ENCODE measurements at places on chromosomes 6 and 20.
A peak's percentile ranks its signal among the peaks of the same experiment; 100 is the strongest.

GRCh38 chr20:55533632-55534031, 471.7 kb downstream of the CBLN4 start:
- no peak for DNase-seq

- no peak for DNase-seq
These were observed 24.5 kb downstream of the KIF3B start for GRCh38 chr20:32301719-32302506.

GRCh38 chr6:116205281-116205680, 48.6 kb downstream of the TSPYL4 start:
- DNase-seq = no peak

DNA sequence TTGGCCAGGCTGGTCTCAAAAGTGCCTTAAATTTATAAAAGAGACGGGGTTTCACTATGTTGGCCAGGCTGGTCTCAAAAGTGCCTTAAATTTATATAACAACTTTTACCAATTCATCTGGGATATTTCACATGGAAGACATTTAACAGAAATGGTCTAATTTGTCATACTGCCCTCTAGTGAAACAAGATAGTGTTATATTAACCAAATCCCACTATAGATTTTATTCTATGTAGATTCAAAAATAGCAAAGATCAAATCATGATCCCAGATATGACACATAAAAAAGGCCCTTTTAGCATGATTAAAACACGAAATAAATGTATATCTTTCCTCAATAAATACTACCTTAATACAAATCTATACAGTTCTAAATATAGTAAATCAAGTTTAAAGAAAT, 102.8 kb upstream of the TFAP2D start:
- no peak for DNase-seq

DNA sequence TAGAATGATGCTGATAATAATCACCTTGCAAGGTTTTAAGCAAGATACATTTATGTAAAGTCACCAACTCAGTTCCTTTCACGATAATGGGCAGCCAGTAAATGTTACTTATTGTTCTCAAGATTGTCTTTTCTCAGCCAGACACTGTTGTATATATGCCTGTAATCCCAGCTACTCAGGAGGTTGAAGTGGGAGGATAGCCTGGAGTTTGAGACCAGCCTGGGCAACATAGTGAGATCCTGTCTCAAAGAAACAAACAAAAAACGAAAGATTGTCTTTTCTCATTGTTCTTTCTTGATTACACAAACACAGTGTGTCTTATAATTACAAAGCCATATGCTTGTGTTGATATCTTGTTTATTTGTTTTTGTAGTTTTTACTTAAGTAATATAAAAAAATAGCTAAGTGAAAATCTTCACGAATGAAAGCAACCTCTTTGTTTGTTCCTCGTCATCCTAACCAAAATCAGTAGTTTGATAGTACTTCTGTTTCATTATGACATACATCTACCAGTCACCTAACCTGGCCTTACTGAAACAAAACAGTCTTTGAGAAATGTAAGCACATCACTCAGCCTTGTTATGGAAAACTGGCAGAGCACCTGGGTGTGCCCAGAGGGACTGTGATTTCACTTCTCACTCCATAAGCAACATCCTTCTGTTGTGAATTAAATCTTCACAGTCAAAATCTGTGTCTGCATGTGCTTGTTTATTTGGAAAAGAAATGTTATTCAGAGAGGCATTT, 436.2 kb upstream of the SOX4 start:
- DNase-seq = no peak

DNA sequence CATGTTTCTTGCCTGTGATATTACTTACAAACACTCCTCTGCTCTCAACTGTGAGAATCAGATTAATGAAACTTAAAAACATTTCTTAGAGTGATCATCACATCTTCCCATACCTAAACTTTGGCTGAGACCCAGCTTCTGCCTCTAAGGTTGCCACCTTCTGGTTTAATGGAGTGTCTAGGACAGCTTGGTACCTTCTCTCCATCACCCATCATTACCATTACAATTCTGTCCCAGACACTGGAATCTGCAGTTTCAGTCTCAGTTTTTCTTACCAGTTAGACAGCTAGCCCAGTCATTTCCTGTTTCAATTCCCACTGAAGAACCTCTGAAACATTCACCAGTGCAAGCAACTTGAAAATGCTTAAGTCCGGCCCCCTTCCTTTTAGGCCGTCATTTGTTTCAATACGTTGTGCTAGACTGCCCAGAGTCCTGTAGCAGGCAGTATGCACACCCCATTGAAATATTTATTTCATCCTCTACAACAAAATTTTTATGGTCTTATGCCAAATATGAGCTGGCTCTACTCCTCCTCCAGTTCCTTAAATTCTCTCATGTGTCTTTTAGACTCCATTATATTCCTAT, 107.0 kb upstream of the FOXO3 start:
- no peak for DNase-seq

DNA sequence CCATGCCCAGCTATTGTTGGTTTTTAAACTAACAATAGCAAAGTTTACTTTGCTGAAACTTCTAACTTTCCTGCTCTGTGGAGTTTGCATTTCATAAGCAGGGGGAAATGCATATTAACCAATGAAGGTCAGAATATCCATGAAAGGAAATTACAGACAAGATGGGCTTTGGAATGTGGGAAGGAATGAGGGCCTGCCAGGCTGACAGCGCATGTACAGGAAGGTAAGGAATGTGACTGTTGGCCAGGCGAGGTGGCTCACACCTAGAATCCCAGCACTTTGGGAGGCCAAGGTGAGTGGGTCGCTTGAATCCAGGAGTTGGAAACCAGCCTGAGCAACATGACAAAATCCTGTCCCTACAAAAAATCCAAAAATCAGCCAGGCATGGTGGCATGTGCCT, 49.6 kb downstream of the CDK5RAP1 start:
- no peak for DNase-seq

DNA sequence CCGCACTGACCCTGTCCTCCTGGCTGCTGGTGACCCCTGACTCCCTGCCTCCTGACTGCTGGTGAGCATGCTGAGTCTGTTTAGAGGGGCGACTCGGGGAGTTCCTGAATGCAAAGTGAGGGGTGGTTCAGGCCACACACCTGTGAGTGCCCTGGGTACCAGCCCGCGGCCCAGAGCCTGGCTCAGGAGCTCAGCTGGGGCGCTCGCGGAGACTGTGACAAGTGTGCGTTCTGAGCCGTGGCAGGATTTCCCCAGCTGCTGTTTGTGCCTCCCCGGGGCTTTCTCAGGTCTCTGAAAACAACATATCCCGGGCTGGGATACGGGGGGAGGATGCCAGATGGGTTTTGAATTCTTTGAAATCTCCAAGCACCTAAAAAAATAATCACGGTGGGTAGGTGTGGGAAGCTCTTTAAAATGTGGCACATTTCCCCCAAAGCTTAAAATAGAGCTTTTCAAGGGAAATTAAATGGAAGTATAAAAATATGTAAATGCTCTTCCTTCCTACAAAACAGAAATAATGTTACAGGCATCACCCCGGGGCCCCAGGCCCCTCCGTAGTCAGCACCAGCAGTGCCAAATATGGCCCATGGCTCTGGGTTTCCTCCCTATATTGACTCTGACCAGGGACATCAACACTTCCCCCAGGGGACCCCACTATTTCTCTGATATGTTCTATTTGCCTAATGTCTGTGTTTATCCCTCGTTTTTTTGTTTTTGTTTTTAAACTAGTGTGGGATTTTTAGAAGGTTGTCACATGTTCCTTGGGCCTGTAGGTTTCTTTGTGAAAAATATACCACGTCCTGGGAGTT, 49.9 kb upstream of the TAGAP start:
- DNase-seq = no peak

DNA sequence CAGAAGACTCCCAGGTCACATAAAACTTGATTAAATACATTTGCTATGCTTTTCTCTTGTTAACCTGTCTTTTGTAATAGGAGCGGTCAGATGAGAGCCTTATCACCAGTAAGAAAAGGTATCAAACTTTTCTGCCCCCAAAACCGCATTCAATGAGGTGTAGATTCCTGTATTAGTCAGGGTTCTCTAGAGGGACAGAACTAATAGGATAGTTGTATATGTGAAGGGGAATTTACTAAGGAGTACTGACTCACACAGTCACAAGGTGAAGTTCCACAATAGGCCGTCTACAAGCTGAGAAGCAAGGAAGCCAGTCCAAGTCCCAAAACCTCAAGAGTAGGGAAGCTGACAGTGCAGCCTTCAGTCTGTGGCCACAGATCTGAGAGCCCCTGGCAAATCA, 32.7 kb downstream of the PTPRK start:
- DNase-seq = peak; percentile 79
